ENCODE measurements at places on chromosomes 13 and 19.

DNA sequence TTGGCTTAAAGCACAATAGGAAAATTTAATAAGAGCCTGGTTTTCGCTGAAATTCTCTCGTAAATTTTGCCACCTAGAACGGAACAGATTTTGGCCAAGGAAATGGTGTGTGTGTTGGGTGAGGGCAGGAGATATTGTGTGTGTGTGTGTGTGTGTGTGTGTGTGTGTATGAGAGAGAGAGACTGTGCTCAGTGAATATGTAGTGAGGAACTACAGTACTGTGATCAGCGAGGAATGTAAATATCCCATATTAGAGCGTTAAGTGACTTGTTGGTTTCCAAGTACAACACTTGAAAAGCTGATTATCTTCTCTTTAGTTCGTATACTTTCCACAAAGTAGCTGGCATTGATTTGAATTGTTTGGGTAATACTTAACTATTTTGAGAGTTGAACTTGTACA lies 738.9 kb downstream of the PCDH9 start:
- DNase-seq = no peak

GRCh38 chr13:97582170-97582569 lies 148.2 kb downstream of the RAP2A start:
- no peak for DNase-seq

- peak; percentile 74 for DNase-seq
Measured at GRCh38 chr19:15195371-15196334, 5.1 kb downstream of the NOTCH3 start.

- DNase-seq = no peak
Measured at GRCh38 chr13:34335014-34336007, 517.4 kb downstream of the RFC3 start.

DNA sequence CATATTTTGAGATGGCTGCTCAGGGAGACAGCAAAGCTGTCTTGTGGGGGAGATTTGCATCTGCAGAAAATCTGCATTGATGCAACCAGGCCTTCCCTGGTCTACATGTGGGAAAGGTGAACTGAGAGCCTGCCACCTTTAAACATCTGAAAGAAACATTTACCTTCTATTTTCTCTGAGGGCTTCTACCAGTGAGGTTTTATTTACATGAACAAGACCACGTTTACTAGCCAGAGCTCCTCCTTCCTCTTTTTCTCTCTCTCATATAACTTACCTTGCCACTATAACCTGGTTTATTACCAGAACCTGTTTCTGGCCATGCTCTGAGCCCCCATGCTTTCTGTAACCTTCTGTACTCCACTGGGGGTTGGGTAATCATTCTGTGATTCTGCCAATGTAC lies 14.4 kb upstream of the RUBCNL start:
- no peak for DNase-seq

DNA sequence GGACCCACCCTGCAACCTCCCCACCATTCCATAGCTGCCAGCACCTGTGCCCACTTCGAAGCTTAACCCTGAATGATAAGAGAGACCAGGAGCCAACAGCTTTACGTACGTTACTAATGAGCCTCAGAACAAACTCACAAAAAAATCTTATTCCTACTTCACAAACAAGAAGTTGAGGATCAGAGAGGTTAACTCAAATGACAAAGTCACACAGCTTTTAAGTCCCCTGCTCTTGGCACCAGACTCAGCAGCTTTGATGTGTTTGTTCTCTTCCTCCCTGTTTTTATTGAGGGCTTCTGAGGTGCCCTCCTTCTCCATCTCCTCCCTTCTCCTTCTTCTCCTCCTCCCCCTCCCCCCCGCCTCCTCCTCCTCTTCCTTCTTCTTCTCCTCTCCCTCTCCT lies 115.4 kb downstream of the ZDHHC20 start:
- DNase-seq = no peak

GRCh38 chr13:100197591-100198365 lies 108.9 kb downstream of the PCCA start:
- DNase-seq = no peak

GRCh38 chr13:52882785-52883184 lies 34.3 kb upstream of the PCDH8 start:
- DNase-seq = no peak

DNA sequence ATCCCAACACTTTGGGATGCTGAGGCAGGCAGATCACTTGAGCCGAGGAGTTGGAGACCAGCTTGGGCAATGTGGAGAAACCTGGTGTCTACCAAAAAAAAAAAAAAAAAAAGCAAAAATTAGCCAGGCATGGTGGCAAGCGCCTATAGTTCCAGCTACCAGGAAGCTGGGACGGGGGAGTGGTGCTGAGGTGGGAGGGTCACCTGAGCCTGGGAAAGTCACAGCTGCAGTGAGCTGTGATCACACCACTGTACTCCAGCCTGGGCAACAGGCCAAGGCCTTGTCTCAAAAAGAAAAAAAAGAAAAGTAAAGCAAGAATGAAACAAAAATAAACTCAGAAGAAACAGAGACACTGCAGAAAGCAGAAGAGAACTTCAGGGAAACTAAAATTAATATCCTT lies 31.6 kb downstream of the MTRF1 start:
- peak; percentile 67 for DNase-seq

DNA sequence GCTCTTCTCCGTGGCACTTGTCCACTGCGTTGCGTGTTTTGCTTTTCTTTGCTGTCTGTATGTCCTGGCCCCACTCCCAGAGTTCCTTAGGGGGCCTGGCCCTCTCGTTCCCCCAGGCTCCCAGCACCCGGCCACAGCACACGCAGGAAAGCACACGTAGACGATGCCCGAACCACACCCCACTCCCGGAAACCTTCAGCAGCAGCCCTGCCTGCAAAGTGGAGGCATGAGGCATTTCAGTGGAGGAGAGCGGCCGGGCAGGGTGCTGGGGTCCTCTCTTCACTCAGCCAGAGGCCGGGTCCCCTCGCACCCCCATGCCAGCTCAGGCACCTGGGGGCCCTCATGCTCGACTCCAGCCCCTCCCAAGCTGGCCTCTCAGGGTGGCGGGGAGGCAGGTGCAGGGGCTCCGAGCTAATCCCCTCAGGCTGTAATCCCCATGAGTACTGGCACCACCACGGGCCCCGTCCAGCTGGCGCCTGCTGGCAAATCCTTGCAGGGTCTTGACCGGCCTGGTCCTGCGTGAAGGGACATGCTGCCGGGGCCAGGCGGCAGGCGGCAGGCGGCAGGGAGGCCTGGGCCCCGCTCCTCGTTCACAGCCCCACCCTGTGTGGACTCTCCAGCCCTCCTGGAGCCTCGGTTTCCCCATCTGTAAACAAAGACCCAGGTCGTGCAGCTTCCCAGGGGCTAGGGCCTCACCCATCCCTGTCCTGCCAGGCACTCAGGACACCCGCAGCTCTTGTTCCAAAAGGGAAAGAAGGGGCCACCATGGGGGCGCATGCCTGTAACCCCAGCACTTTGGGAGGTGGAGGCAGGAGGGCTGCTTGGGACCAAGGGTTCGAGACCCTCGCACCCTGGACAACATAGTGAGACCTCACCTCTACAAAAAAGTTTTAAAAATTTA lies 7.0 kb downstream of the PIP5K1C start:
- DNase-seq = no peak

DNA sequence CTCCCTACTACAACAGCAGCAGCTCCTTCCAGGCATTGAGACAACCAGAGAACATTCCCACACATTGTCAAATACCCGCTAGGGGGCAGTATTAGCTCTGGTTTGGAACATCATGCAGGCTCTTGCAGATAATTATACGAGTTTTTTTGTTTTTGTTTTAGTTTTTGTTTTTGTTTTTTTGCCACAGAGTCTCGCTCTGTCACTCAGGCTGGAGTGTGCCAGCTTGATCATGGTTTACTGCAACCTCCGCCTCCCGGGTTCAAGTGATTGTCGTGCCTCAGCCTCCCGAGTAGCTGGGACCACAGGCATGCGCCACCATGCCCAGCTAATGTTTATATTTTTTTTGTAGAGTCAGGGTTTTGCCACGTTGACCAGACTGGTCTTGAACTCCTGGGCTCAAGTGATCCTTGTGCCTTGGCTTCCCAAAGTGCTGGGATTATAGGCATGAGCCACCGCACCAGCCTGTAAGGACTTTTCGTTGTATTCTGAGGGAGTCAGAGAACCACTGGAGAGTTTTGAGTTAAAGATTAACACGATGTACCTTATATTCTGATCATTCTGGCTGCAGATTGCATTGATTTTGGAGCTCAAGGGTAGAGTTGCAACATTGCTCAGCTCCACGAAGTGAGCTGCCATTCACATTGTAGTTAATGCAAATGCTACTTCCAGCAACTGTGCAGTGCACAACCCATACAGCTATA lies 41.7 kb upstream of the CEACAM20 start:
- DNase-seq = peak; percentile 67

DNA sequence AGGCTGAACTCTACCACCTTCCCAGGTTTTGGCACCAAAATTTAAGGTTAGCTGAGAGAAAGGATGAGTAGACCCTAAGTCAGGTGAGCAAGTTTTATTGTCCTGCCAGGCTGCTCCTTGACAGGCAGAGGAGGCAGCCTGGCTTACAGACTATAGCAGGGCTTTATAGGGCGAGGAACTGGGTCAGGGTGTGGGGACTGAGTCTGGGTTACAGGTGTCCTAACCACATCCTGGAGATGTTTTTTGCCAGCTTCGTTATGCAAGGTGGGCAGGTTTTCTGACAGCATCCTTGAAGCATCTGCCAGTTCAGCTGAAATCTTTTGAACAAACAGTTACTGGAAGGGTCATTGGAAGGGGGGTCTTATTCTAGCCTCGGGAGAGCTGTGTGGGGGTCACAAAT lies 905.7 kb upstream of the SLITRK5 start:
- DNase-seq = no peak

- no peak for DNase-seq
Measured at GRCh38 chr13:99926014-99926731, 45.4 kb downstream of the ZIC5 start.

- no peak for DNase-seq
Measured at GRCh38 chr13:112721198-112722104, 31.6 kb downstream of the ATP11A start.

DNA sequence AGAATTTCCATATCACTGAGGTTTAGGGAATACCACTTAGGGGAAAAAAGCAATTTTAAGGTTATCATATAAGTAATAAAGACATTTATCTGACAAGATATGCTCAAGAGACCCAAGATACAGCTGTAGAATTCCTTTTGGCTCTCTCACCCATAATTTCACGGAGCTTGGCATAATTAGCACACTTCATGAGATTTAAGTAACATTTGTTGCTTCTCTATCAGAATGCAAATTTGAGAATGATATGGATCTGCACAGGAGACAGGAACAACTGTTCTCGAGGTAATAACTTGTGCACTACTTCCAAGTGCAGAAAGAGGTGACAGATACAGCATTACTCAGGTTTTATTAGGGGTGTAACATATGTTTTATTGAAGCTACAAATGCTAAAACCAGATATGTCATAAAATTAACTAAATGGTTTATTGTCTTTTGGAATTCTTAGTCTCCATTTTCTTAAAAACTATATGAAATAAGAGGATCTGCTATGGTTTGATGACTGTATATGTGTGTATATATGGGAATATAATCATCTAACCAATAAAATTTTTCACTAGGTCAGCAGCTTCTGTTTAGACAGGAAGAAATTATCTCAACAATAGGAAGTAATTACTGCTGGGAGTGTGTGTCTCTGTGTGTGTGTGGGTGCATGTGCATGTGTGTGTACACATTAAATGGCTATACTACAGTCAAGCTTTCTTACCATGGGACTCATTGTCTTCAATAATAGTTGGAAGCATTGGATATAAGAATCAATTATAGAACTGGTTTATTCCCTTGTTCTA lies 401.3 kb downstream of the PCDH17 start:
- no peak for DNase-seq

DNA sequence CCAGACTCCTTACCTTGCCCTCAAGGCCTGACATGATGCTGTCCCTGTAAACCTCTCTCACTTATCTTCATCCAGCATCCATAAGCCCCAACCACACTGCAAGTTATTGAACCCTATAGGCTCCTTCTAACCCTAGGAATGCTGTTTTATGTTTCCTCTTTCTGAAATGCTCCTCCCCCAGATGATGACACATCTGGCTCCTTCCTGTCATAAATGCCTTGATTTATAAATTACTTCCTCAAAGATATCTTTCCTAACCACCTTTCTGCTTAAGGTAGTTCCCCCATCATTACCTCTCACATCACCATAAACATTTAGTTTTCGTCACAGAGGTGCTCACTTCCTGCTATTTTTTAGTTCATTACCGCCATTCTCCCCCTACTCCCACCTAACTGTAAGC lies 12.3 kb downstream of the RUBCNL start:
- no peak for DNase-seq

- peak; percentile 69 for DNase-seq
Measured at GRCh38 chr19:46753420-46754155, 7.3 kb upstream of the STRN4 start.

- DNase-seq = no peak
Measured at GRCh38 chr13:112106478-112107141, 39.7 kb downstream of the SOX1 start.

GRCh38 chr19:40599331-40599901 lies 1.8 kb upstream of the LTBP4 start:
- DNase-seq = no peak

- DNase-seq = no peak
Measured at GRCh38 chr13:52850072-52850395, 1.6 kb upstream of the PCDH8 start.

GRCh38 chr19:461721-462551 lies 1.1 kb upstream of the SHC2 start:
- peak; percentile 66 for DNase-seq

- DNase-seq = no peak
Measured at GRCh38 chr13:91764527-91764926, 366.1 kb downstream of the GPC5 start.

DNA sequence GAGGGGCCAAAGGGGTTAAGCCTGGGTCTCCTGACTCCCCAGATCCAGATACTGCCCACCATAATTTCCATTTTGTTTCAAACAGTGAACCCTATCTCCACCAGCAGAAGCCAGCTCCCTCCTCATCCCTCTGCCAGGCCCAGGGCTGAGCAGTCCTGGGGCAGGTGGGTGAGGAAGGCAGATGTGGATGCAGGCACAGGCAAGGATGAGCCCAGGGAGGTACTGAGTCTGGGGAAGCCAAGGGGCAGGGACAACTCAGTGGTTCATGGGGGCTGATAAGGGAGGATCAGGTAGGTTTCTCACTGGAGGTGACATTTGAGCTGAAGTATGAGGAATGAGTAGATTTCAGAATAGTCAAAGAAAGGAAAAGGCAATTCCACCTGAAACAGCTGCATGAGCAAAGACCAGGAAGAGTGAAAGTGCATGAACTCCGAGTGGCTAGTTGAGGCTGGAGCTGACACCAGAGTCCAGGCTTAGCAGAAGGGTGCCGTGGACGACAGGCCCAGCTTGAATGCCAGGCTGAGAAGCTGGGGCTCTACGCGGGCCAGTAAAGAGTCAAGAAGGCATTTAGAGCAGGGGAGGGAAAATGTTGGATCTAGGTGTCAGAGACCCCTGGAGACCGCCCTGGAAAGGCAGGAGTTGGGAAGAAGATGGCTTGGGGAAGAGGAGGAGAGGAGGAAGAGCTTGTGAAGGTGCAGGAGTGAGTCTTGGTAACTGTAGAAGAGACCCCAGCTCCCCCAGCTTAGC lies 10.3 kb downstream of the CIC start:
- DNase-seq = no peak
